Left ventricle myocardium inferior (tissue), 1 donor: ENCODE measurements at places on chromosomes 11 and 22.

DNA sequence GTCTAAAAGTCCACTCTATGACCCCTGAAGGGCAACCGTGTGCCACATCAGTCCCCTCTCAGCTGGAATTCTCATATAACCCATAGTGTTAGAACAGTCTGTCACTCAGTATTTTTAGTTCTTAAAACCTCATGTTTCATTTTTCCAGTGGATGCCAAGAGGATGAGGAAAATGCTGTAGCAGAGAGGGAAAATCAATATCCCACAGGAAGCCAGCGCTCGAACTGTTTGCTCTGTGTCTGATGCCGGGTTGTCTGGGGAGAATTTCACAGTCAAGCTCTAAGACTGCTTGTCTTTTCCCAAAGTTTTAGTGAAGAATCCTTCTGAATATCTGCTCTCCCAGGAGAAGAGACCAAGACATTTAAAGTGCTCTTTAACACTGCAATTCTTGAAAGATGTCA is 360.9 kb downstream of the OPCML start:
- no peak for DNase-seq

- no peak for DNase-seq
Measured at GRCh38 chr11:130511765-130512164, 63.3 kb downstream of the ADAMTS15 start.

DNA sequence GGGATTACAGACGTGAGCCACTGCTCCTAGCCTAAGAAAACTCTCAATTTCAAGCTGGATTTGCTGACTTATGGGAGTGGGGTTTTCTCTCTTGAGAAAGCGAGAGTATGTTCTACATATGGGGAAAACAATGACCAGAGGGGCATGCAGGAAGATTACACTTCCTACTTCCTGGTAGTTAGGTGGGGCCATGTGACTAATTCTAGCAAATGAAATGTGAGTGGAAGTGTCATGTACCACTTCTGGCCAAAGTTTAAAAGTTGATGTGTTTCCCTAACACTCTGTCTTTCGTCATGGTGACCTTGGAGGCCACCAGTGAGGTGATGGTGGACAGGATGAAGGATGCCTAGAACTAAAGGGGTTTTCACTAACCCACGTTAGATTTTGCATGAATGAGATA is 50.5 kb downstream of the PARVG start:
- DNase-seq, result no peak

GRCh38 chr11:86244063-86244521 is 461 bp upstream of the EED start:
- DNase-seq, result peak; percentile 87

GRCh38 chr11:122898799-122899198 is 16.2 kb downstream of the JHY start:
- no peak for DNase-seq

- DNase-seq, result no peak
Measured at GRCh38 chr11:80473562-80473961, 1032.7 kb upstream of the TENM4 start.

DNA sequence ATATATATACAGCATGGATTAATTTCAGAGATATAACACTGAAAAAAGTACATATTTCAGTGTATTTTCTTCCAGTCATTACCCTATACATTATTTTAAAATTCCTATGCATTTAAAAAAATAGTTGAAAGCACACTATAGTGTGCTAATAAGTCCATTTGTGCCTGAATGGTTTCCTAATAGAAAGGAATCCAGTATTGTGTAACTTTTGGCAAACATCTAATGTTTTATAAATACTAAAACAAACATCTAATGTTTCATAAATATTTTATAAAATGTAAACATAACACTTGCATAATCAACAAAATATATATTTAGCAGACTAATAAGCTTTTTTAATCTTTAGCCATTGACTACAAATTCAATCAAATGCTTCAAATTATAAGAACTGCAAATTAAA is 126.6 kb upstream of the FIBIN start:
- DNase-seq, result no peak

DNA sequence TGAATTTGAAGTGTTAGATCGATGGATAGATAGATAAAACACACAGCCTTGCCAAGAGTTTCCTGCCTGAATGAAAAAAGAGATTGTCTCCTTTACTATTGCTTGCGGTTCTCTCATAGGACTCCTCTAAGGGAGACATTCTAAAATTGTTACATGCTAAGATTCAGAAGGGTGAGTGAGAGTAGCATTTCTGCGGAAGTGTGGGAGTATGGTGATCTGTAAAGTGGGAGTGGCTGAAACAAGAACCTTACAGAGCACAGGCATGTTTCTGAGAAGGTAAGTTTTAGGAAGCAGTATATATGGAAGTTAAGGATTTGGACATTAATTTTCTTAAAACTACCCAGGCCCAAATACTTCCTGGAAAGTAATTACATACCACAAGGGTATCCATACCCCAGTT is 139.6 kb downstream of the TRIM44 start:
- no peak for DNase-seq

- no peak for DNase-seq
Measured at GRCh38 chr11:70029115-70029860, 48.8 kb upstream of the ANO1 start.

DNA sequence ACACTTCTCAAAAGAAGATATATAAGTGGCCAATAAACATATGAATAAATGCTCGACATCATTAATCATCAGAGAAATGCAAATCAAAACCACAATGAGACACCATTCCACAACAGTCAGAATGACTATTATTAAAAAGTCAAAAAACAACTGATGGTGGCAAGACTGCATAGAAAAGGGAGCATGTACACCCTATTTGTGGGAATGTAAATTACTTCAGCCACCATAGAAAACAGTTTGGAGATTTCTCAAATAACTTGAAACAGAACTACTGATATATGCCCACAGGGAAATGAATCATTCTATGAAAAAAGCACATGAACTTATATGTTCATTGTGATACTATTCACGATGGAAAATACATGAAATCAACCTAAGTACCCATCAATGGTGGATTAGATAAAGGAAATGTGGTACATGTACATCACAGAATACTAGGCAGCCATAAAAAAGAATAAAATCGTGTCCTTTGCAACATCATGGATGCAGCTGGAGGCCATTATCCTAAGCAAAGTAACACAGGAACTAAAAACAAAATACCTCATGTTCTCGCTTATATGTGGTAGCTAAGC is 42.4 kb downstream of the GLYATL2 start:
- DNase-seq, result no peak

DNA sequence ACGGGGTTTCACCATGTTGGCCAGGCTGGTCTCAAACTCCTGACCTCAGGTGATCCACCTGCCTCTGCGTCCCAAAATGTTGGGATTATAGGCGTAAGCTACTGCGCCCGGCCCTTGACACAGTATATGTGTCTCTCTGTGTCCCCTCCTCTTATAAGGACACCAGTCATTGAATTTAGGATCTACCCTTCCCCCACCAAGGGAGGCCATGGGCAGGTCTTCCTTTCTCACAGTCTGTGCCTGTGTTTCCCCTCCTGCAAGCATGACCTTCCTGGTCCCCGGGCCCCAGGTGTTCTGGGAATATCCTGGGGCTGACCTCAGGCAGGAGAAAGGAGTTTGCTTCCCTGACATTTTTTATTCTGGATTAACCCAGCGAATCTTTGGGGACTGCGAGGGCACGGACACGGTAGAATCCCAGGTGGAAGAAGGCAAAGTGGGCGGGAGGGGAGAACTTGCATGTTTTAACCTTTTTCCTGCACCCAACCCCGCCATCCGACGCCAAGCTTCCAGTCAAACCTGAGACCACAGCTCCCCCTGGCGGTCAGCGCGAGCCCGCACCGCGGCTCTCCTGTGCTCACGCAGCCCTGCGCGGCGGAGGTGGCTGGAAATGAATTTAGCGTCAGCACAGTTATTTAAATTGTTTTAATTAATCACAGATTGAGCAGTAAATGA is 42.1 kb upstream of the ISX start:
- peak; percentile 57 for DNase-seq

- DNase-seq, result no peak
Measured at GRCh38 chr11:72114570-72114969, 2.1 kb upstream of the ANAPC15 start.

GRCh38 chr11:117984476-117984875 is 1.7 kb upstream of the IL10RA start:
- DNase-seq, result no peak

GRCh38 chr22:39343259-39344045 is 6.3 kb upstream of the SYNGR1 start:
- DNase-seq, result peak; percentile 41

GRCh38 chr11:4467811-4468606 is 14.4 kb upstream of the OR52K1 start:
- no peak for DNase-seq

DNA sequence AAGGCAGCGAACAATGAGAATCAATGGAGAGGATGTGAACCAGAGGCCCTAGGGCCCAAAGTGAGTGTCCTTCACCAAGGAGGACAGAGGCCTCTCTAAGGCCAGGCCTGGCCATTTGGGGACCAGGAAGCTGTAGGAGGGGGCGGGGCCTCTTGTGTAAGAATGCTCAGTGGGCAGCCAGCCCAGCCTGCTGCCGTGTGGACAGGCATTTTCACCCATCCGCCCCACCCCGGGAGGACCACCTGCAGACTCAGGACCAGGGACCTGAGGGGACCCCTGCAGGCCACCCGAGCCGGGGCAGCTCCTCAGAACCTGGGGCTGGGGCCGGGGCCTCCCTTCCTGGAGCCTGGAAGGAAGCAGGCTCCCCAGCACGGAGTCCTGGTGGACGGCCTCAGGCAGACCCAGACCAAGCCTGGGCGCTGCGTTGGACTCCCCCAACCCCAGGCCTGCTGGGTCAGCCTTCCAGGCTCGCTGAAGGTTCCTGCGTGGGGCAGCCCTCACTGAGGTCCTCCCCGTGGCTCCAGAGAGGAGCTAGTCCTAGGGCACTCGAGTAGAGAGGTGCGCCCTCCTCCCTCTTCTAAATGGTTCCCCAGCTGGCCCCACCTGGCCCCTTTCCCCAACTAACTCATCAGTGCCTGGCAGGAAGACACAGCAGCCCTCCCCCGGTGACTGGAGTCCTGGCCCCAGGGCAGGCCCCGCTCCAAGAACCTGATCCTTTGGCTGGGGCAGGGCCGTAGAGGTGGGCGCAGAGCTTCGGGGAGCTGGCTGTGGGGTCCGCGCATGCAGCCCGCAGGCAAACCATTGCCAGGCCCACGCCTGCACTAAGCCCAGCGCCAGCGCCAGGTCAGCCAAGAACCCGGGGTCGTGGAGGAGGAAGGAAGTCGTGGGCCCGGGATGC is 1.5 kb upstream of the TRABD start:
- peak; percentile 82 for DNase-seq

- no peak for DNase-seq
Measured at GRCh38 chr11:97722721-97723120, 1298.0 kb upstream of the CNTN5 start.

DNA sequence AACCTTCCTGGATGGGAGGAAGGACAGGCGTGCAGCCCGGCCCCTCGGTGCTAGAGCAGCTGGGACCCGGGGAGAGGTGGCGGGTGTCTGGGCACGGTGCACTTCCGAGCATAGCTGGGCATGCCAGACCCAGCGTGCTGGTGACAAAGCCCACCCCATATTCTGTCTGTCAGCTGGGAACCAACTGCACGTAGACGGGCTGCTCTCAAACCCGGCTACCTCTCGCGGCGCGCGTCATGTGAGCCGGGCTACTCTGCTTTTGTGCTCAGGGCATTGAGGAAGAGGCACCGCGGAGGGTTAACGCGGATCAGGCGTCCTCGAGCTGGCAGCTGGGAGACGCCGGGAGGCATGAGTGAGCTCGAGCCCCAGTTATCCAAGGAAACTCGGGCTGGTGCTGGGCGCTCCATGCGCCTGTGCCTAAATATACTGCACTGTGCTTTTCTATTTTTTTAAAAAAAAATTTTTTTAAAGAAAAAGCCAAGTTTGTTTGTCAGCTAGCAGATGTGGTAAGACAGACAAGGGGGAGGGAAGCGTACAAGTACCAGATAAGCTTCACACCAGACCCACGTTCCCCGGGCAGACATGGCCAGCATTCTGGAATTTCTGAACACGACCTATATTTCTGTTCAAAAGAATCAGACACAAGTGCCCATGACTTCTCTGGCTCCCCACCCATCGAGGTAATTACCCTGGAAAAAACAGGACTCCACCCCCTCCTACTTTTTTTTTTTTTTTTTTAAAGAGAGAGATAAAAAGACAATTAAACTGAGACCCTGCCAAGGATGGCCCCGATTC is 425.6 kb downstream of the SHANK2 start:
- no peak for DNase-seq

- no peak for DNase-seq
Measured at GRCh38 chr22:23070418-23071229, at the start of gene GNAZ. Gene GNAZ (plus strand): TSS chr22:23070519. CDS start chr22:23095696, 25,177 bp downstream.

DNA sequence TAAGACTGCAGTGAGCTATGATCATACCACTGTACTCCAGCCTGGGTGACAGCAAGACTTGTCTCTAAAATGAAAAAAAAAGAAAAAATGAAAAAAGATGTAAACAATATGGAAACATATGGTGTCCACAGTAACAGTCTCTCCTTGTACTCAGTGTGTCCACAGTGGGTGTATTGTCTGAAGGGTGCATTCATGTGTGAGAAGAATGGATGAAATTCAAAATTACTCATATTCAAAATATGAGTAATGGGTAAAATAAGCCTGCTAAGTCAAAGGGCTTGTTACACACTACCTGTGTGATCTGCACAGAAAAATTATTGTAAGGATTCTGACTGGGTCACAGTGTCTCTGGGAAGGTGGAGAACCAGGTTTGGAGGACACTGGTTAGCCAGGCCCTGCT is 26.9 kb downstream of the PPFIA1 start:
- no peak for DNase-seq

DNA sequence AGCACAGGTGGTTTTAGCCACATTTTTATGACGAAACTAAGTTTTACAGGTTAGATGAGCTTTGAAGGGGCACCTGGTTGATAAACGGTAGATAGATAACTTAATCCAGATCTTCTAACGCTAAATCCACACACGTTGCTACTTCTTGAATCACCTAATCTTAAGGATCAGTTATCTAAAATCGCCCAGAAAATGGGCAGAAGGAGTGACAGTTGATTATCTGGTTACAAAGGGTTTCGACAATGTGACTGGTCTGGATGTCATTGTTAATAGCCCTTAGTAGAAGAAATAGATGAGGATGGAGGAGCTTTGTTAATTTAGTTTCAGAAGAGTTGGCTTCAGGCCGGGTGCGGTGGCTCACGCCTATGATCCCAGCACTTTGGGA is 43.7 kb downstream of the SCGB1A1 start:
- no peak for DNase-seq

DNA sequence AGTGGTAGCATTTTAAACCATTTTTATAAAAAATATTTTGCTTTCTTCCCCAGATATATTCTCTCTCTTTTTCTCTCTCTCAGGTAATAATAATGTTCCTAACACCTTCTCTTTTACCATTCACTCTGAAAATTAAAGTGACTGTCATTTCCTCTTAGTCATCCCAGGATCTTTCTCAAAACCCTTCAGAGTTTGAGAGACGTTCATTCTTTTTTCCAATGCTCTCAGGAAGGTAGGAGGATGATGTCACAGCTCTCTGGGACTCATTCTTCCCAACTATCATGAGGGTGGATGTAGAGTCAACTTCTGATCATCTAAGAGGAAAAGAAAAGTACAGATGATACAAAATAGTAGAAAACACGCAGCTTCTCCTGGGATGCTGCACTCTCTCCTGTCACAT is 60.2 kb upstream of the CRTAM start:
- no peak for DNase-seq
